ENCODE measurements at places on chromosomes 7 and 10. TPM values are rescaled to one million over a fixed set of nuclear protein-coding genes. Genes with fewer than 3 reads are reported as not detected.
A peak's percentile ranks its signal among the peaks of the same experiment; 100 is the strongest.

GRCh38 chr7:113883096-113883495 lies 35.7 kb downstream of the PPP1R3A start:
- no peak for DNase-seq

The UTF1 gene
- total RNA-seq = not detected

DNA sequence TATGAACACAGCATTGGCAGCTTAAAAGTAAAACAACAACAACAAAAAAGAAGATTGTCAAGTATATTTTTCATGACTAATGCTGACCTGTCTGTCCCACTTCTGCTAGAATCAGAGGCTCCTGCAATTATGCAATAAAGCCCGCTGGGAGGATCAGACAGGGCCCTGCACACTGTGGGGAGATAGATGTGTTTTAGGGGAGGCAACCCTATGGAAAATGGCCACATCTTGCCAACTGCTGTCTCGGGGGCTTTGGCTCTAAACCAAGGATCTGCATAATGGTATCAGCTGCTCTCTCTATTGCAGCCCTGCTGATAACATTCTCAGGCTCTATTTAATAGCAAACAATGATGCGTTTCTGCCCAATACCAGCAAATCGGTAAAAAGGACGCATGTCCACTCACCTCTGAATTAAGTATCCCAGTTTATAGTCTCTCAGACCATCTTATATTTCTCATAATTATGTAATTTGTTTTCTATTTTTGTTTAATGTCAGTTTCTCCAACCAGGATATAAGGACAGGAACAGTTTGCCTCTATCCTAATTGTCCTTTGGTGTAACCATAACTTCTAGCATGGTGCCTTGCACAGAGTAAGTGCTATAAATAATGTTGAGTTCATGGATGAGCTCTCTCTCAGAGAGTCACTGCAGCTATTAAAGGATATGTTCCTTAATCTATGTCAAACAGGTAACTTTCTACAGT lies 15.3 kb upstream of the PRKAR2B start:
- no peak for DNase-seq

DNA sequence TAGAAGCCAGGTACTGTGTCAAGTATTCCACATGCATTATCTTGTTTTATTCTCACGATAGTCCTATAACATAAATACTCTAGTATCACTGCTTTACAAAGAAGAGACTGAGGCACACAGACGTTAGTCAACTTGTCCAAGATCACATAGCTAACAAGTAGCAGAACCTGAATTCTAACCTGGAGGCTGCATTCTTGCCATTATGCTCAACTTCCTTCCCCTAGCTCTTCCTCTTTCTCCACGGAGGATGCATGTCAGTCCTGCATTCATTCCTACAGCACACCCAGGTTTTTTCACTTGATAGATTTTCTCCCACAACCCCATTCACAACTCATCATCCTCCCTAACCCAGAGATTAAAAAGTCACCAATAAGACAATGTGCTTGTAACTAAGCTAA lies 388.5 kb upstream of the NFE2L3 start:
- DNase-seq = no peak

- DNase-seq = no peak
Observed at GRCh38 chr10:43082746-43083145, 5.9 kb downstream of the RET start.

DNA sequence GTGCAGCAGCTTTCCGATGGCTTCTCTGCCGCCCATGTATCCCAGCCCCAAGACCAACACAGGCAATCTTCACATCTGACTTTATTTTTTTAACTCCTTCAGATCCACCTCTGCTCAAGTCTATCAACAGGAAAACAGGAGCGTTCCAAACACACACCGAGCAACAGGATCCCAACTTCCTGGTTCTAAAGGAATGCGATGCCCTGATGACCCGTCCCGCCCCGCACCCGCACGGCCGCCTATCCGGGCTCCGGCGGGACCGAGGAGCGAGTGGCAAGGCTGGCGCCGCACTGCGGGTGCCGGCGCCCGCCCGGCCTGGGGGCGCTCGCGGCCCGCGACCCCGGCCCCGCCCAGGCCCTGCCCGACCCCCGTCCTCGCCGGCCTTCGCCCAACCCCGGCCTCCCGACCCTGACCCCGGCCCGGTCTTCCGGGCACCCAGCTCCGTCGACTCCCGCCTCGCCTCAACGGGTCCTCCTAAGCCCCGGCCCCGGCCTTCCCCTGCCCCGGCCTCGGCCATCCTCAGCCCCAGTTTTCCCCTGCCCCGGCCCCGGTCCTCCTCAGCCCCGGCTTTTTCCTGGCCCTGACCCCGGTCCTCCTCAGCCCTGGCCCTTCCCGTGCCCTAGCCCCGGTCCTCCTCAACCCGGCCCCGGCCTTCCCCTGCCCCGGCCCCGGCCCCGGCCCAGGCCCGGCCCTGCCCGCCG lies 730 bp downstream of the LARP4B start:
- peak; percentile 7 for DNase-seq

- DNase-seq = no peak
Observed at GRCh38 chr10:30827531-30828120, 198.1 kb upstream of the LYZL2 start.

DNA sequence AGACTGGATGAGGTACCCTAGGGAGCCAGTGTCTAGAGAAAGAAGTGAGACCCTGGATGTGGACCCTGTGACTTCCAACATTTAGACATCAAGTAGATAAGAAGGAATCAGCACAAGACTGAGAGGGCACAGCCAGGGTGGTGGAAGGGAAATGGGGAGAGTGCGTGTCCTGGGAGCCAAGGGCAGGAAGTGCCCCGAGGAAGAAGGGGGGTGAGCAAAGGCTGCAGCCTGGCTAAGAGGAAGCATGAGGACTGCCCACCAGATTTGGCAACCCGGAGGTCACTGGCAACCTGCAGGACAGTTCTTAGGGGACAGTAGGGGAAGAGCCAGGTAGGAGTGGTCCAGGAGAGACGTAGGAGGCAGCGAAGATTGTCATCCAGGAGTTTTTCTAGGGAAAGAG lies 14.8 kb downstream of the COL13A1 start:
- no peak for DNase-seq

DNA sequence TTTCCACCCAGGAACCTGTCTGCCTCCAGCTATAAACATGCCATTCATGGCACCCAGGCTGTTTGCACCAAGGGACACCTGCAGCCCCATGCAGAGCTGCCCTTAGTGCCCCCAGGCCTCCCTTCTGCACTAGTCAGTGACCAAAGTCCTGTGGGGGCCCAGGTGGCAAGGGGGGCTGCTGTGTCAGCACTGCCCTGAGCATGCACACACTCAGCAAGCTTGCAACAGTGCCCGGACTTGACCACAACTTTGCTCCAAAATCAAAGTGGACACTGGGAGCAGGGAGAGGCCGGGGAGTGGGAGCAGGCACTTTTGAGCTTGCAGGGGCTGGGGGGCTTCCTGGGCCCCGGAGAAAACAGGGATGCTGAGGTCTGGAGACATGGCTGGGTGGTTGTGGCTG lies 192.9 kb upstream of the MBL2 start:
- DNase-seq = no peak

DNA sequence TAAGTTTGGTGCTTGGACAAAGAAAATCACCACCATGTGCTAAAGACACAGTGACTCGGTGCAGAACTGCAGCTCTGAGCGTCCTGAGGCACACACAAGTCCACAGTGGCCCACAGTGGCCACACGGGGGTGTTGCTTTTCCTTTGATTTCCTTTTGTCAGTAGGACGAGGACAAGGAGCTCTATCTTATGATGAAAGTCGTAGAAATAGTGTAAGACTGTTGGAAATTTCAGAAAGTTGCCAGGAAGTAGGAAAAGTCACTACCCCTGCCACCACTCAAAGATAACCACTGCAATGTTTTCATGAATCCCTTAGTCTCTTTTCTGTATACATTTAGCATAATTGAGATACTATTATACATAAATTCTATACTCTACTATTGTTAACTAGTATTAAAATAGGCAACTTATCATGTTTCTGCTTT lies 146.0 kb downstream of the TNS3 start:
- DNase-seq = no peak

The SAP25 gene
- total RNA-seq = 43.1 TPM

- no peak for DNase-seq
Observed at GRCh38 chr7:8724080-8724718, 290.8 kb downstream of the NXPH1 start.

- DNase-seq = no peak
Observed at GRCh38 chr10:78502210-78502936, 468.7 kb downstream of the RPS24 start.

DNA sequence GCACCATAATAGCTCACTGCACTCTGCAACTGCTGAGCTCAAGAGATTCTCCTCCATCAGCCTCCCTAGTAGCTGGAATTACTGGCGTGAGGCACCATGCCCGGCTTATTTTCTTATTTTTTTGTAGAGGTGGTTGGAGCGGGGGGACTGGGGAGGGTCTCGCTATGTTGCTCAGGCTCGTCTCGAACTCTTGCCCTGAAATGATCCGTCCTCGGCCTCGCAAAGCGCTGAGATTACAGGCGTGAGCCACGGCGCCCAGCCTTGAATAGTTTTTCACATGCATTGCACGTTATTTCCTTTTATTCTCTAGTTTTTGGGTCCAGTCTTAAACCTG lies 526 bp upstream of the LAMTOR4 start:
- no peak for DNase-seq
